Substantia nigra (tissue), 51 donors: ENCODE measurements at places on chromosomes 5 and 9.

DNA sequence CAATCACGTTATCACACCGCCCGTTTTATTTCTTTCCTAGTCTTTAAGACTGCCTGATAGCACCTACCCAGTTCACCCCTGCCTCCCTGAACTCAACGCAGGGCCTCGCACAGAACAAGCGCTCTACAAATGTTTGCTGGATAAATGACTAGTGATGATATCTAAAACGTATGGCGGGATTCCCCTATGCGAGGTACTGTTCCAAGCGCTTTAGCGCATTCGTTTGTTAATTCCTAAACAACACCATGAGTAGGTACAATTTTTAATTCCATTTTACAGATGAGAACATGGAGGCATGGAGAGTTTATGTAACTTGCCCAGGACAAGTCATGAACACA lies 6.6 kb downstream of the POU4F3 start:
- DNase-seq, result no peak

DNA sequence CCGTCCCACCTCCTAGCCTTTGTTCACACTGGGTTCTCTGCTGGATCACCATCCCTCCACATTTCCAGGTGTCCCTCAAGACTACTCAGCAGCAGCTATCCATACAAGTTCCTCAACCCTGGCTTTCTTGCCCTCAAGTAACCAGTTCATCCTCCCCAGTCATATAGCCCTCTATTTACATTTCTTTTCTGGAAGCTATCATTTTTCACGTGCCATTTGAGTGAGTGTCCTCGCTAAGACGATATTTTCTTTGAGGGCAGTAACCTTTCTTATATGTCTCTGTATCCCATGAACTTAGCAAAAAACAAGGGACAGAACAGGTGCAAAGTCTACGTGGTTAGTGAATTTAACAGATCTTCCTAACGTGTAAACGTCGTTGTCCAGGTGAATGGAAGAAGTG lies 29.6 kb upstream of the KCNMB1 start:
- no peak for DNase-seq

DNA sequence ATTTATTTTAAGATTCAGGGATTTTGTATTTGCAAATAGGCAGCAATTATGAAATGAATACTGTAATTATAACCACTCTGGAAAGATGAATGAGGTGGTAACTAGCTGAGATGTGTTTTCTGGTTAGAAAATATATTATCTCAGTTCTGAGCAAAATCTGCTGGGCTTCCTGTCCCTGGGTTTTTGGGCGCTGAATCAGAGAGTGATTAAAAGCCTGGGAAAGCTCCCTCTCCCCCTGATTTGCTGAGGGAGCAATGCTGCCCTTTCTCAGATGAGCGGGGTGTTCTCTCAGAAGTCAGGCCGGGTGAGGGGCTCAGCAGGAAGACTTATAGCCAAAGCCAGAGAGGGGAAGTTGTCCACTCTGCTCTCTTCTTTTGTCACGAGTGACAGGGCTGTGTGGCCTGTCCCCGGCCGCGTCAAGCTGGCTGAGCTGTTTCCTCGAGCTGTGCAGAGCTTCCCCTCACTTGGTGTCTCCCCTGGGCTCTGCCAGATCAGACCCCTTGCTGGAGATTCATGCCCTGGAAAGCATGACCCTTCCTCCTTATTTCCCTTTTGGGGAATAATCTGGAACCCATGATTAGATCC lies 39.8 kb upstream of the PITX1 start:
- DNase-seq, result no peak

- DNase-seq, result no peak
Observed at GRCh38 chr5:143699121-143699520, 112.8 kb upstream of the HMHB1 start.

DNA sequence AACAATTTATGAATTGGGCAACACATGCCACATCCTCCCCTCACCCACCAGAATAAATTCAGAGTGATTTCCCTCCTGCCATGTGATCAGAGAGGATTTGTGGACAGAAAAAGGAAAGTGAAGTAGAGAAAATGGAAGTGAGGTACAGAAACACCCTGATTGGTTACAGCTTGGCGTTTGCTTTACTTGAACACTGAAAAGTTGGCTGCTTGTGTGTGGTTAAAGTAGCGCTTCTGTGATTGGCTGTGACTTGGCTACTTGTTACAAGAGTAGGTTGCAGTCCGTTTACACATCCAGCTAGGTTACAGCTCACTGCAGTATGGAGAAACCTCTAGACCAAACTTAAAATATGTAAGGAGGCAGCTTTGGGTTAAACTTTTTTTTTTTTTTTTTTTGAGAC lies 205.2 kb upstream of the ZNF608 start:
- DNase-seq, result no peak

DNA sequence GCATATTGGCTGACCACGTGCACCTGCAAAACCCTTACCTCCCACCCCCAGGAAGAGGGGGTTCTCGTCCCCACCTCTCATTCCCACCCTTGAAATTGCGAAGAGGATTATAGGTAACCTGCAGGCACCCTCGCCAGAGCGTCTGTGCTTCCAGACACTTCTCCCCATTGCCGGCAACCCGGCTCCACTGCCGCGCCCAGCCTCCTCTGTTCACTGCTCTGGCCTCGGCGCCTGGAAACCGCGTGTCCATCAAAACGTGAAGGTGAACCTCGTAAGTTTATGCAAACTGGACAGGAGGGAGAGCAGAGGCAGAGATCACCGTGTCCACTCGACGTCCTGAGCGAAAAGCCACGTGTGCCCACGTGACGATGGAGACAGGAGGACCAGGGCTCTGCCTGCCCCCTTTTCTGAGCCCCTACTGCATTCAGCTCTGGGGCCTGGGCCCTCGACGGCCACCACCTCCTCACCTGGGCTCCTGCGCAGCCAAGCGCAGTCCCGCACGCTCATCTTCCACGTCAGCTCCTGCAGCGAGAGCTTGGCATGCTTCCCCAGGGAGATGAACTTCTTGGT lies 1.9 kb downstream of the TERT start:
- DNase-seq, result no peak

- no peak for DNase-seq
Observed at GRCh38 chr5:139893873-139894272, 98.3 kb downstream of the PSD2 start.
